HepG2 (cell line): ENCODE measurements at places on chromosomes 1 and 21.
A peak's percentile ranks its signal among the peaks of the same experiment; 100 is the strongest.

DNA sequence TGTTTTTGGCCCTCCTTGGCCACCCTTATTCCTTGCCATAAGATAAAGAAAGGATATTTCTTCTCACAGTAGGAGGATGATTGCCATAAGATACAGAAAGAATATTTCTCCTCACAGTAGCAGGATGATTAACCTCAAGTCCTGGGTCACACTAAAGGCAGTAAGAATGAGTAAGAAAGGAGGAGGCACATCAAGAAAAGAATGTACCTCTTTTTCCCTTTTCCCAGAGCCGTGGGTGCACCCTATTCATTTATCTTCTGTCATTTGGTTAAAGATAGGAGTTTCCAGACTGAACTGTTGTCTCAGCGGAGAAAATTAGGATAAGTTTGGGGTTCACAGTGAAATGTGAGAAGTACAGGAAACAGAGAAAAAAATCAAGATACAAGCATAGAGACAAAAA lies 52.5 kb downstream of the LRRC8C start:
- DNase-seq, result no peak

DNA sequence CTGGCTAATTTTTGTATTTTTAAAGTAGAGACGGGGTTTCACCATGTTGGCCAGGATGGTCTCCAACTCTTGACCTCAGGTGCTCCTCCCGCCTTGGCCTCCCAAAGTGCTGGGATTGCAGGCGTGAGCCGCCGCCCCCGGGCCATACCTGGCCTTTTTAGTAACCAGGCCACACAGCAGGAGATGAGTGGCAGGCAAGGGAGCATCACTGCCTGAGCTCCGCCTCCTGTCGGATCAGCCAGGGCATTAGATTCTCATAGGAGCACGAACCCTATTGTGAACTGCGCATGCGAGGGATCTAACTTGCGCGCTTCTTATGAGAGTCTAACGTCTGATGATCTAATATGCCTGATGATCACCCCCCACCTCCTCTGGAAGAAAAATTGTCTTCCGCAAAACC lies 308.7 kb upstream of the PRMT6 start:
- DNase-seq, result no peak

GRCh38 chr1:152125834-152126443 lies 10.7 kb upstream of the TCHH start:
- no peak for DNase-seq

GRCh38 chr1:204896787-204897469 lies 26.3 kb downstream of the NFASC start:
- DNase-seq, result no peak

DNA sequence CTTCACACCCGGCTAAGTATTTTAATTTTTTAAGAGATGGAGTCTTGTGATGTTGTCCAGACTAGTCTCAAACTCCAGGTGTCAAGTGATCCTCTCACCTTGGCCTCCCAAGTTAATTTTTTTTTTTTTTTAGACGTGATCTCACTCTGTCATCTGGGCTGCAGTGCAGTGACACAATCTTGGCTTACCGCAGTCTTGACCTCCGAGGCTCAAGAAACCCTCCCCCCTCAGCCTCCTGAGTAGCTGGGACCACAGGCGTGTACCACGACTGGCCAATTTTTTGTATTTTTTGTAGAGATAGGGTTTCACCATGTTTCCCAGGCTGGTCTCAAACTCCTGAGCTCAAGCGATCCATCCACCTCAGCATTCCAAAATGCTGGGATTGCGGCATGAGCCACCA lies 11.7 kb upstream of the IFNLR1 start:
- no peak for DNase-seq

DNA sequence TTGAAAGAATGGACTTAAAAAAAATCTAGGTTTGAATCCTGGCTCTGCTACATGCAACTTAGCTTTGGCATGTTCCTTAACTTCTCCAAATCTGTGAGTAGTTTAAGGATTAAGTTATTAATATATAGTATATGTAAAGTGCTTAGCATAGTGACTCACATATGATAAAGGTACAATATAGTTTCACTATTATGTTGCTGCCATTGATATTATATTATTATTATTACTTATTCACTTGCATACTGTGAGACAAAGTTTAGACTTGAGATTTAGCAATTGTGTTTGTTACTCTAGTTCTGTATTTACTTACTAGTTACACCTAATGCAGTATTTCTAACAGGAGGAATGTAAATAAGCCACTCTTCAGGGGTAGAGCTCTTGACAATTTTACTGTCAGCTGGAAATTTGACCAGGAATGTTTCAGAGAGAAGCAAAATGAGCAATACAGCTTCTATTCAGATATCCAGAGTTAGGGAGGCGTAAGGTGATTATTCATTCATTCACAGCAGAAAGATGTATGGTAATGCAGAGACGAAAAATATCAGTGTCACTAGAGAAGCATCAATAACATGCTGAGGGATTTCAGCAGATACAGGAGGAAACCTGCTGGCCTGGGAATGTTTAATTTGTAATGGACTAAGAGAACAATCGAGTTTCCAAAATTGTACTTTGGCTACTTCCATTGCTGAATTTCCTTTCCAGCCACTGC lies 25.5 kb downstream of the RGS7 start:
- no peak for DNase-seq

DNA sequence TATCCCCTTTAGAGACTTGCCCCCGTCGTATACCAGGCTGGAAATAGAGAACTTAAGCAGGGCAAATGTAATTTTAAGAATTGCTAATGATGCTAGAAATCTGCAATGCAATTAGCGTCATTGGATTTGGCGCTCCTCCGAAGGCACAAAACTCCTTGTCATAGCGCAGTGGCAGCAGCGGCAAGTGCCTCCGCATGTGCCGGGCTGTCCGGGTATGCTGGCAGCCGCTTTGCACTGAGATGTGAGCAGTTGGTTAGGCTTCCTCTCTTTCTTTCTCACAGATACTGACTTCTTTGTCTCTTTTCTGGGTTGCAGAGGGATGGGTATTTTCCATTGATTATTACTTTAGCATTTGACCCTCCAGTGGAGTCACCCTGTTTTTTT lies 193.4 kb upstream of the LMO4 start:
- no peak for DNase-seq

- DNase-seq, result peak; percentile 84
Measured at GRCh38 chr1:28290851-28291250, 31.5 kb downstream of the SESN2 start.

- DNase-seq, result no peak
Measured at GRCh38 chr1:199044191-199044590, 405.4 kb downstream of the PTPRC start.

GRCh38 chr1:223258751-223259198 lies 105.2 kb downstream of the SUSD4 start:
- DNase-seq, result peak; percentile 10

GRCh38 chr1:202599669-202600431 lies 110.4 kb downstream of the SYT2 start:
- peak; percentile 49 for DNase-seq
